ENCODE measurements at places on chromosomes 1 and 21.
A peak's percentile ranks its signal among the peaks of the same experiment; 100 is the strongest.

DNA sequence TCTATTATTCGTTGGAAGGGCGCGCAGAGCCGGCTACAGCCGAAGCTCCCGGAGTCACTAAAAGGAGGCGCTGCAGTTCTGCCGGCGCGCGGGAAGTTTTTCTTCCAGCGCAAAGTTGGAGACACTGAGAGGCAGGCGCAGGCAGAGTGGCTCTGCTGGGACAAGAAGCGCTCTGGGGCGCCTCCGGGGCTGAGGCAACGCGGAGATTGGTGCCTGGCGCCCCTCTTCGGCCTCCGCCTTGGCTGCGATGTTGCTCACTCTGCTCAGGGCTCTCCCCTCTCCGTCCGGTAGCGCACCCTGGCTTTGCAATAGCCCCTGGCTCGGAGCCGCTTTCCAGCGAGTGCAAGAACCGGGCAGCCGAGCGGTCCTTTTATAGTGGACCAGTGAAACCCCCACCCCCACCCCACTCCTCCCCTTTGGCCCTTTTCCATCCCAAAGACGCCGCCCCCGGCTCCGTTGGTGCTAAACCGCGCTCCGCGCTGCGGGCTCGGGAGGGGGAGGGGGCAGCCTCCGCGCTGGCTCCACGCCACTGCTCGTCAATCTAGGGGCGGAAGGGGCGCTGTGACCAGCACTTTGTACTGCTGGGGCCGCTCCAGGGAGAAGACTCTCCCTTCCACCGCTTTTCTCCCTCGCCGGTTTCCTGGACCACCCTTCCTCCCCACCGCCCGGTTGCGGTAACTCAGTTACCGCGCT, at the start of gene ADAMTS1:
TSS of gene ADAMTS1 (minus strand) at position 344 of the 693 bp plus-strand sequence. CDS start 455 bp downstream, outside the sequence.
- peak within 1 kb of the TSS; percentile 78 for H3K27ac ChIP-seq
- peak within 1 kb of the TSS; percentile 86 for H3K4me3 ChIP-seq
- peaks cover 7% of the 10 kb centered on the region for H3K36me3 ChIP-seq
- peaks cover 24% of the 10 kb centered on the region for H3K4me1 ChIP-seq
- H3K27me3 ChIP-seq: peaks cover 6% of the 10 kb centered on the region
- peak; percentile 62 for DNase-seq

- no peak overlapping the region for H3K4me3 ChIP-seq
Measured at GRCh38 chr1:22223176-22223575, 80.3 kb upstream of the WNT4 start.

- H3K4me1 ChIP-seq: peaks cover 2% of the 10 kb centered on the region
- H3K27me3 ChIP-seq: peaks cover 20% of the 10 kb centered on the region
- H3K36me3 ChIP-seq: no peaks in the 10 kb centered on the region
- no peak overlapping the region for H3K4me3 ChIP-seq
- no peak for DNase-seq
Measured at GRCh38 chr1:206829282-206829681, 36.1 kb upstream of the IL20 start.

GRCh38 chr1:38361566-38361965, 315.0 kb upstream of the POU3F1 start:
- no peaks in the 10 kb centered on the region for H3K36me3 ChIP-seq
- H3K27me3 ChIP-seq: peaks cover 6% of the 10 kb centered on the region
- no peak overlapping the region for H3K27ac ChIP-seq
- no peak for DNase-seq

DNA sequence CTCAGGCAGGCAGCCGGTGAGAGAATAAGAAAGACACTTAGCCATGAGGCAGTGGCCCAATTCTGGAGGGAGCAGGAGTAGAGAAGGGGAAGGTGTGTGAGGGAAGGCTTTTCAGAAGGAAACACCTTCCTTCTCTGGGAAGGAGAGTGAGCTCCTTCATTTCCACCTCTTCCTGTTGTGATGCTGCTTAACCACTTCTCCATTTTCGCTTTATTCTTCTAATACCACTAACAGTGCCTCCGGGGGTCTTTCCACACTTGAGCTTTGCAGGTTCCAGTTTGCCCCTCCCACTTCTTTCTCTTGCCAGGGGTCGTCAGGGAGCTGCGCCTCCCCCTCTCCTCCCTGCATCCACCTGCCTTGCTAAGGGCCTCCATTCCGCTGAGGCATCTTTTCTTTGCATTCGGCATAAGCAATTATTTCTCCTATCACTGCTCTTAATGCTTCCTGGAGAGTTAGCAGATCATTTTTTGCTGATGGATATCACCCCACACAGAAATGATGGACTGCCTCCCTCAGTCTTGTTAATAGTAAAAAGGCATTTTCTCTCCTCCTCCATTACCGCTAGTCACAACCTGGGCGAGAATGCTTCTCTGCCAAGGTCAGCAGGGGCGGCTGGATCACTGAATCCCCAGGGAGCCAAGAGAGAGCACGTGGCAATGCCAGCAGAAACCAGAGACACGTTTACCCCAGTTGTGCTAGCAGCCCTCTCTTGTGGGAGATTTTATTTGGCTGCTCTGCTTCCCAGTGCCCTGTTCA, 74.8 kb downstream of the ELAVL4 start:
- no peak overlapping the region for H3K4me3 ChIP-seq
- H3K36me3 ChIP-seq: no peaks in the 10 kb centered on the region
- H3K27me3 ChIP-seq: no peaks in the 10 kb centered on the region
- H3K27ac ChIP-seq: no peak overlapping the region
- H3K4me1 ChIP-seq: no peaks in the 10 kb centered on the region
- DNase-seq: no peak

DNA sequence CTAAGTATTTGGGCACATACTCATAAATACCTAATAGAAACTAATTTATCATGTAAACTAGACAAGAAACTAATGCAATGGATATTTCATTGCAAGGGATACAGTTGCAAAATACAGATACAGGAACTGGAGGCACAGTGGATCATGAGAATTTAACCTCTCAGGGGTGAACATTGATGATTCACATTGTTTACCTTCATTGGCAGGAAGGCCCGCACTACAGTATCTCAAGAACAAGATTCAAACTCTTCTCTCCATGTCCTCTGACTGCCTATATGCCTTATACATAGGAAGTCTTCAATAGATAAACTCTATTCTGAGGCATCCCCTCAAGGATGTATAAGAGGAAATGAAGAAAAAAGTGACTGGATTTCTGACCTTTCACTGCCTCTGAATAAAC, 18.4 kb upstream of the PTBP2 start:
- no peaks in the 10 kb centered on the region for H3K4me1 ChIP-seq
- no peak overlapping the region for H3K4me3 ChIP-seq
- no peak for DNase-seq
- no peaks in the 10 kb centered on the region for H3K36me3 ChIP-seq
- H3K27ac ChIP-seq: no peak overlapping the region

GRCh38 chr1:103529746-103530145, 4.2 kb downstream of the RNPC3 start:
- no peak overlapping the region for H3K27ac ChIP-seq
- peaks cover 9% of the 10 kb centered on the region for H3K4me1 ChIP-seq
- no peak overlapping the region for H3K4me3 ChIP-seq
- DNase-seq: peak; percentile 39

- no peak for DNase-seq
- no peak overlapping the region for H3K27ac ChIP-seq
- peaks cover 5% of the 10 kb centered on the region for H3K36me3 ChIP-seq
- H3K4me3 ChIP-seq: no peak overlapping the region
Measured at GRCh38 chr1:211938561-211938997, 96.8 kb downstream of the INTS7 start.

DNA sequence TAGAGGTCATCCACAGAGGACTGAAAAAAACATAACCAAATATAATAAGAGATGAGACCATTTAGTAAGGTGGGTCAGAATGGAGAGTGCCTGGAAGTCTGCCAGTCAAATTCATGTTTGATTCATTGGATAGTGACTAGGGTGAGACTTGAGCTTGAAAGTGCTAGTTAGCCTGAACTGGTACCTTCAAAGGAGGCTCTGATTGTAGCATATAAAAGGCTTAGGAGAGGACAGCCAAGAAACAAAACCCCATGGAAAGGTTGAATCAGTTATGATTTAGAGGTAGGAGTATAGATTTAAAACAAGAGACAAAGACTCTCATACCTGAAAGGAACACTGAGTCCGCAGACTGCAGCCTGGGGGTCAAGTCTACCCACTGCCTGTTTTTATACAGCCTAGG, 44.4 kb upstream of the LRRC8C start:
- H3K4me1 ChIP-seq: no peaks in the 10 kb centered on the region
- DNase-seq: no peak
- no peaks in the 10 kb centered on the region for H3K27me3 ChIP-seq
- H3K27ac ChIP-seq: no peak overlapping the region
- no peak overlapping the region for H3K4me3 ChIP-seq

- DNase-seq: no peak
- H3K4me3 ChIP-seq: no peak overlapping the region
- H3K27ac ChIP-seq: no peak overlapping the region
- peaks cover 31% of the 10 kb centered on the region for H3K36me3 ChIP-seq
Measured at GRCh38 chr1:170720661-170721060, 56.7 kb downstream of the PRRX1 start.

All from astrocyte (in vitro differentiated cells and primary cell).